ENCODE measurements at places on chromosomes 11 and 22.

GRCh38 chr11:2892967-2893528, 7.5 kb upstream of the CDKN1C start:
- DNase-seq, result no peak

DNA sequence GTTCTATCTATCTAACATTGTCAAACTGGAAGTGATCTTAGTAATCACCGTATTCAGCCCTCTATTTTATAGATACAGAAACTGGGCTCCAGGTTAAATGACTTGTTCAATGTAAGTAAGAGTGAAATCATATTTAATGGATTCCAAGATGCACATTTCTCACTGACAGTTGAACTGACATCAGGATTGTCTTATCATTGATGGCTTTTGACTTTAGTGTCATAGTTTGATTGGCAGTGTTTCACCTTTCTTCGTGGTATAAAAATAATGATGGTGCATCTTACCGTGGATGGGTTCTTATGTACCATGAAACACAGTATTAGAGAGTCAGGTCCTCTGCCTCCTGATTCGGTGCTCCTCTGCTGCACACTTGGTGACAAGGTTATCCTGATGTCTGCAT, 123.1 kb downstream of the NCAM1 start:
- DNase-seq, result no peak

DNA sequence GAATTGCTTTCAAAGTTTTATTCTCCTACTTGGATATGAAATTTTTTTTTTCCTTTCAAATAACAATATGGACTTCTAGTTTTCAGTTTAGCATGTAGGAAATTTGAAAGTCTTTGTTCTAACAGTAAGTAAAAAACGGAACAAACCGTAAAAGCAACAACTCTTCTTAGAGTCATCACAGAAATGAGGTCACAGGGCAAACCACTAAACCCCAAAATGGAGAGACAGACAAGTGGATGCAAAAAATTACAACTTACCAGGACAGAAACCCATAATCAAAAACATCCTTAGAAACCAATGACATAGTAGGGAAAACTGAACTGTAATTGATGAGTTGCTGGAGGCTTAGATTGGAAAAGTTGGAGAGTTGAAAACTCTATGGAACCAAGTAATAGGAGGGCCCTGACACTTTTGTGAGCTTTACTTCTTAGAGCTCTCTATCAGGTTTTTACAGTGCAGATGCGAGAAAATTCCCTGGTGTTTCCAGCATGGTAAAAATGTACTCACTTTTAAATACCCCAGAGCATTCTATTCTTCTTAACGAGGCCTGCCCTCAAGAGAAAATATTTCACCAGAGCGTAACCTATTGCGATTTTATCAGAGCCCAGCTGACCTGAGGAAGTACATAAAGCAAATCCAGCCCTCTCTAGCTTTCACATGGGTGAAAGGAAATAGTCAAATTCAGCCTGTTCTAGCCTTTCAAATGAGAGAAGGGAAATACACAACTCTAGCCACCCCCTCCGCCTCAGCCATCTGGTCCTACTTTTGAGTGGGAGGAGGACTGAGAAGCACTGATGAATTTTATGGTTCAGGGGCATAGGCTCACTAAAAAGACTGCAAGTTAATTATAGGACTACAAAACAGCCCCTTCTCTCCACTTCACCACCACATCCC, 39.1 kb downstream of the CASP12 start:
- DNase-seq, result no peak

DNA sequence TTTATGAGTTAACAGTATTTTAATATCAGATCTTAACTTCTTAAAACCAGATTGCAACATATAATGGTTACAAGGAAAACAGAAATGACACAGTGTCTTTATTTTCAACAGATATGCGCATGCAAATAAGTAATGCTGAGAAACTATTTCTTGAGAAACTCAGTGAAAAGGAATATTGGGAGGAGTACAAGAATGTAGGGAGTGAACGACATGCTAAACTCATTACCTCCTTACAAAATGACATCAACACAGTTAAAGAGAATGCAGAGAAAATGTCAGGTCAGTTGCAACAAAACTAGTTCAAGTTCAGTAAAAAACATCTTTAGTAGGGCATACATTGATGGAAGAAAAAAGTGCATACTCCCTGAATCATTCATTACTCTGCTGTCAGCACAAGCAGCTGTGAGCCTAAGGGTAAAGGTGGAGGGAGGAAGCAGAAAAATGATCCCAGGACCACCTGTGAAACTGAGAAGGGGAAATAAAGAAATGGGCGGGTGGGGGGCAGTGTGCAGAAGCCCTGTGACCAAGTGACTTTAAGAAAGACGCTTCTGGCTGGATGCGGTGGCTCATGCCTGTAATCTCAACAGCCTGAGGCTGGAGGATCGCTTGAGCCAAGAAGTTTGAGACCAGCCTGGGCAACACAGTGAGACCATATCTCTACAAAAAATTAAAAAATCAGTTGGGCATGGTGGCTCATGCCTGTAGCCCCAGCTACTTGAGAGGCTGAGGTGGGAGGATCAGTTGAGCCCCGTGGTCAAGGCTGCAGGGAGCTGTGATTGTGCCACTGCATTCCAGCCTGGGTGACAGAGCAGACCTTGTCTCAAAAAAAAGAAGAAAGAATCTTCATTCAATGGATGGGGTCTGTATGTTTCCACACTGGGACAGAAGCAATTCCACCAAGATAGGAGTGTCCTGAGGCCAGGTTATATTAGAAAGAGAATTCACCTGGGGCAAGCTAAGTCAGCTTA, 31.2 kb downstream of the CCDC83 start:
- DNase-seq, result no peak

DNA sequence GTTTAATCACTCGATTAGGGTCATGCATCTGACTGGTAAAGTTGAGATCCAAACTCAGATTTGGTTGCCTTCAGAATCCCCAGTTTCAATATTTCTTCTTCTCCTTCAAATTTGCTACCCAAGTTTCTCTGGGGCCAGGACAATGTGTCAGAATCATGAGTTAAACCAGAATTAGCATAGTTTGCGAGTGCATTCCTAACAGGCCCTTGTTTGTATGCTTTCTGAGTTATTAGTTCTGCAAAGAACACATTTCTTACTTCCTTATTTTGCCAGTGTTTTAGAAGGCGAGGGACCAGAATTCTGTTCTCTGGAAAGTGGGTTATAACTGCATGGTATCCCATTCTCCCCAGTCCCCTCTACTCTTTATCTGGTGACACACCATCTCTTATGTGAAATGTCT, 112.0 kb downstream of the ARL14EP start:
- DNase-seq, result no peak

- DNase-seq, result no peak
Observed at GRCh38 chr11:71450939-71451338, 2.1 kb upstream of the NADSYN1 start.

- DNase-seq, result no peak
Observed at GRCh38 chr11:46180736-46181135, 59.5 kb upstream of the PHF21A start.

DNA sequence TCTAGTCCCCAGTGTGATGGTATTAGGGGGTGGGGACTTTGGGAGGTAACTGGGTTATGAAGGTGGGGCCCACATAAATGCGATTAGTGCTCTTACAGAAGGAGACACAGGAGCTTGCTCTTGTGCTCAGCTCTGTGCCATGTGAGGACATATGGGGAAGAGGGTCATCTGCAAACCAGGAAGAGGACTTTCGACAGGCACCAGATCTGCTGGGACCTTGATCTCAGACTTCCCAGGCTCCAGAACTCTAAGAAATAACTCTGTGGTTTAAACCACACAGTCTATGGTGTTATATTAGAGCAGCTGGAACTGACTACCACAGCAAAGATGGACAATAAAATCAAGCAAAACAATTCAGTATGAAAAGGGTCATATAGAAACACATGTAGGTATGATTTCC, 26.7 kb downstream of the NNMT start:
- DNase-seq, result no peak

DNA sequence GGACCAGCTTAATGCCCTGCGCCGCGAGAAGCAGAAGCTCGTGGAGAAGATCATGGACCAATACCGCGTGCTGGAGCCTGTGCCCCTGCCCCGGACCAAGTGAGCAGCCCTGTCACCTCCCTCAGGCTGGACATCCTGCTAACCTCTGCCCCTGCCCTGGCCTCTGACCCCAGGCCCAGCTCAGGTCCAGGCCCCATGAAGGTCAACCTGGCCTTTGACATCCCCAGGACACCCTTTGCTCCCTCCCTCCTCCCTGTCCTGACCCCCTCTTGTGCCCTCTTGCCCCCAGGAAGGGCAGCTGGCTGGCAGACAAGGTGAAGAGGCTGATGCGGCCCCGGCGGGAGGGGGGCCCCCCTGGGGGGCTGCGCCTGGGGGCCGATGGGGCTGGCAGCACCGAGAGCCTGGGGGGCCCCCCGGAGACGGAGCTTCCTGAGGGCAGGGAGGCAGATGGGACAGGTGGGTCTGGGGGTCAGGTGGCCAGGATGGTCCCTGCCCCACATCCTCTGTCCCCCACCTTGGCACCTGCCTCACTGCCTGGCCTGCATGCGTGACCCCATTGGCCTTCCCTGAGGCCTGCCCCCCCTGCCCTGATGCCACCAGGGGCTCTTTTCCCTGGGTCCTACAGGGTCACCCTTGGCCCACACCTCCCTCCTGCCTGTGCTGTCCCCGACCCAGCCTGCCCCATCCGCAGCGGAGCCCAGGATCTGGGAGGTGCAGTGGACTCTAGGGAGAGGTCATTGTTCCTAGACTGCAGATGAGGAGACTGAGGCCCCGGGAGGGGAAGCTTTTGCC, 5.1 kb upstream of the RPS6KA4 start:
- peak; percentile 24 for DNase-seq

GRCh38 chr22:38490915-38491314, 15.2 kb downstream of the DDX17 start:
- DNase-seq, result no peak

- no peak for DNase-seq
Observed at GRCh38 chr11:7609521-7609920, 63.8 kb downstream of the CYB5R2 start.

- no peak for DNase-seq
Observed at GRCh38 chr22:50085211-50085972, at the start of gene MLC1. MLC1 (minus strand) TSS chr22:50085426; CDS start chr22:50084902, 524 bp downstream.

DNA sequence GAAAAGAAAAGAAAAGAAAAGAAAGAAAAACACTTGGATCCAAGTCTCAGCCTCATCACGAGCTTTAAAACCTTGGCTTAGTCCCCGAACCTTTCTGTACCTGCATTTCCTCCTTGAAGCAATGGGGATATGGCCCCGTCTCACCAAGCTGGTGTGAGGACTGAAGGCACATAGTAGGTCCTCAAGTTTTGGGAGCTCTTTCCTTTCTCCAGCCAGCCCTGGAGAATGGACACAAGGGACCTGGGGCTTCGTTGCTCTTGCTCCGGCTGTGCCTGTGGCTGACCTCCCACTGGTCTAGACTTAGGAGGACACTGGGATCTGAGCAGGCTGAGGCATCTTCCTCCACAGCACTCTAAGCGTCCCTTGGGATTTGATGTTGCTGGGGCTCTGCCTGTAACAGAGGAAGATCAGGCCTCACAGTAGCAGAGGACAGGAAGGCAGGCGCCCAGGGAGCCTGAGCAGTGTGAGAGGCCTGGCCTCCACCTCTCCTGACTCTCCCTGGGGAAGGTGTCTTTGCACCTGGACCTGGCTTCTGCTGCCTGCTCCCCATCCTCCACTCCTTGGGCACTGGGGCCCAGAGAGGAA, 32.8 kb downstream of the KCNC1 start:
- no peak for DNase-seq

- DNase-seq, result no peak
Observed at GRCh38 chr11:119918347-119918746, 189.3 kb upstream of the NECTIN1 start.

DNA sequence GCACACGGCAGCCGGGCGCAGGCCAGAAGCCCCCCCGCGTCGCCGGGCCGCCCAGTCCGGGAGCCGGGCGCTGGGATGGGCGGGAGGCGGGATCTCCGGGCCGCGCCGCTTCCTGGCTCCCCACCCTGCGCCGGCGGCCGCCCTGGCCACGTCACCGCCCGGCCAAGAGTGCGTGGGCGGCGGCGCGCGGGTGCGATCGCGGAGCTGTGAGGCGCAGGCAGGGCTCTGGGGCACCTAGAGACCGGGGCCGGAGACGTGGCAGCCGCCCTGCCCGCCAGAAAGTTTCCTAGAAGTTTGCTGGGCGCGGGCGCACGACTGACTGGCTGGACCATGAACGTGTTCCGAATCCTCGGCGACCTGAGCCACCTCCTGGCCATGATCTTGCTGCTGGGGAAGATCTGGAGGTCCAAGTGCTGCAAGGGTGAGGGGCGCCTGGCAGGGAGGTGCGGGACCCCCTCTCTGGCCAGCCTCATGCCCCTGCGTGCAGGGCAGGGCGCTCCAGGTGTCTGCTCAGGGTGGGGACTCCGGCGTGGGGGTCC, at the start of gene KDELR3:
Gene KDELR3 (plus strand): TSS at position 193 of the 539 bp plus-strand sequence. CDS start 138 bp downstream, at position 331.
- peak; percentile 20 for DNase-seq

GRCh38 chr11:17129003-17129402, 51.5 kb upstream of the RPS13 start:
- no peak for DNase-seq

DNA sequence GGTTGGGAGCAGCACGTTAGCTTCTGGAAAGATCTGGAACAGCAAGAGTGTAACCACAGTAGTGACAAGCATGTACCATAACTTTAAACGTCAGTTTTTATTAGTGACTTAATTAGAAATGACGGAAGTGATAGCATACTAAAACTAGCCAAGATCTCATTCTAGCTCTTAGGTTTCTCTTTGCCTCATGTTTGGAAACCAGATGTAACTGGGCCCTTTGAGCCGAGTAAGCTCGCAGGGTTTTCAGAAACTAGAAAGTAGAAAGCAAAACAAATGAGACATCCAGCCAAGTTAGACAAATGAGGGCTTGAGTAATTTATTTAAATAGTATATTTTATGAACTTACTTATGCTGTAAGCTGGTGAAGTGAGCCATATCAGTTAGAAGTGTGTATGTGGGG, 40.2 kb upstream of the SLC5A12 start:
- no peak for DNase-seq

DNA sequence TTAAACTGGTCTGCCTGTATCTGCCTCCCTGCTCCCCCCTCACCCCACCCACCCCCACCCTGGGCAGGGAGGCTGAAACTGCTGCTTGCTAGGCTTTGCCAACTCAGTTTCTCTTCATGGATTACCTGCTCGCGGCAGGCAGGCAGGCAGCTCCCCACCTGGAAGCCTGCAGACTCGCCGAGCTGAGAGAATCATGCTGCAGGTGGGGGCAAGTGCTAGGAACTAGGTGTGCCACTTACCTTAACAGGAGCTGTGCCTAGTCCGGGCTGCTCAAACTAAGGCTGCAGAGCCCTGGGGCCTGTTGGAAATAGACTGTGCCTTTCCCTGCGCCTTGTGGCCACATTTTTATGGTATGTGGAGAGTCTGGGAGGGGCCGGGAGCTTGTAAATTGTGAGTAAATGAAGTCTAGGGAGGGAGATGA, 30.3 kb downstream of the MARK2 start:
- no peak for DNase-seq

DNA sequence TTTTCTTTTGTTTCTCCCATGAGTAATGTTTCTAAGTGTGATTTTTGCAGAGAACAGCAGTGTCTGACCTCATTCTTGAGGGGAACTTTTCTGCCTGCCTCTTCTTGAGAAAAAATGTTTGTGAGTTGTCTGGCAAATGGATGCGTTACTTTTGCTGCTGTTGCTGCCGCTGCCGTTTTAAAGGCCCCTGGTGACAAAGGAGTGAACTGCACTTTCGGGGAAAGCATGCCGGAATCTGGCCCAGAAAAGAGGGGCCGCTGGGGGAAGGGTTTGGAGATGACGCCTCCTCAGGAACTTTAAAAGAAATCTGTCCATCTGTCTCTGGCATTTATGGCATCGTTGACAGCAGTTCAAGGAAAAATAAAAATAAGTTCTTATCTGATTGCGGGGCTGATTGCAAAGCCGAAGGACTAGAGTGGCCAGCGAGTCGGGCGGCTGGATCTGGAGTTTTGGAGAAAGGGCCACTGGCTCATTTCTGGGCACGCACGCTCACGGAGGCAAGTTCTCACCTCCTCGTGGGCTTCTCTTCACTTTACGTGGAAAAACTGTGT, 16.5 kb downstream of the ZBTB16 start:
- DNase-seq, result no peak
